ENCODE measurements at places on chromosomes 3 and 15.
A peak's percentile ranks its signal among the peaks of the same experiment; 100 is the strongest.

GRCh38 chr15:40354408-40355171, 3.4 kb upstream of the DISP2 start:
- DNase-seq: no peak

DNA sequence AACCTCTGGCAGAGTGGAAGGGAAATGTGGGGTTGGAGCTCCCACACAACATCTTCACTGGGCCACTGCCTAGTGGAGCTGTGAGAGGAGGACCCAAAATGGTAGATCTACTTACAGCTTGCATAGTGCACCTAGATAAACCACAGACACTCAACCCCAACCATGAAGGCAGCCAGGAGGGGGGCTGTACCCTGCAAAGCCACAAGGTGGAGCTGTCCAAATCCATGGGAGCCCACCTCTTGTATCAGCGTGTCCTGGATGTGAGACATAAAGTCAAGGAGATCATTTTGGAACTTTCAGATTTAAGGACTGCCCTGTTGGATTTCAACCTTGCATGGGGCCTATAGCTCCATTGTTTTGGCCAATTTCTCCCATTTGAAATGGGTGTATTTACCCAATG, 20.9 kb downstream of the TP63 start:
- no peak for DNase-seq

DNA sequence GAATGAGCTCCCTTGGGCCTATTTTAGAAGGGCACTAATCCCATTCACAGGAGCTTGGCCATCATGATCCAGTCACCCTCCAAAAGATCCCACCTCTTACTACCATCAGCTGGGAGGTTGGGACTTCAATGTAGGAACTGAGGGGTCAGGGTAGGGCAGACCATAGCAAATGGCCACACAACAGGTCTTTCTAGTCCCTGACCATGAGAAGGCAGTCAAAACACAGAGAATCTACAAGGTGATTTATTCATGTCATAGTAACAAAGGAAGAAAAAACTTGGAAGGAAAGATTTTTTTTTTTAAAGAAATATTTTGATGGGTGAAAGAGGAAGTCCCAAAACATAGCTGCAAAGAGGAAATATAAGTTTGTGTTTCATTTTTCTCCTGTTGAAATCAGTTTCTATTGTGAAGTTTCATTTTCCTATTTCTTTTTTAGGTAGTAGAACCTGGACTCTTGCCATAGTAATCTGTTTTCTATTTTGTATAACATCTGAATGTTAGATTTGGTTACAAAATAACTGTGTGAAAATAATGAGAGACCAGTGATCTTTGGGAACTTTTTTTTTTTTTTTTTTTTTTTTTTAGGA, 23.5 kb upstream of the TNFSF10 start:
- no peak for DNase-seq

- DNase-seq: no peak
Observed at GRCh38 chr3:119571688-119572087, 7.6 kb upstream of the ADPRH start.

DNA sequence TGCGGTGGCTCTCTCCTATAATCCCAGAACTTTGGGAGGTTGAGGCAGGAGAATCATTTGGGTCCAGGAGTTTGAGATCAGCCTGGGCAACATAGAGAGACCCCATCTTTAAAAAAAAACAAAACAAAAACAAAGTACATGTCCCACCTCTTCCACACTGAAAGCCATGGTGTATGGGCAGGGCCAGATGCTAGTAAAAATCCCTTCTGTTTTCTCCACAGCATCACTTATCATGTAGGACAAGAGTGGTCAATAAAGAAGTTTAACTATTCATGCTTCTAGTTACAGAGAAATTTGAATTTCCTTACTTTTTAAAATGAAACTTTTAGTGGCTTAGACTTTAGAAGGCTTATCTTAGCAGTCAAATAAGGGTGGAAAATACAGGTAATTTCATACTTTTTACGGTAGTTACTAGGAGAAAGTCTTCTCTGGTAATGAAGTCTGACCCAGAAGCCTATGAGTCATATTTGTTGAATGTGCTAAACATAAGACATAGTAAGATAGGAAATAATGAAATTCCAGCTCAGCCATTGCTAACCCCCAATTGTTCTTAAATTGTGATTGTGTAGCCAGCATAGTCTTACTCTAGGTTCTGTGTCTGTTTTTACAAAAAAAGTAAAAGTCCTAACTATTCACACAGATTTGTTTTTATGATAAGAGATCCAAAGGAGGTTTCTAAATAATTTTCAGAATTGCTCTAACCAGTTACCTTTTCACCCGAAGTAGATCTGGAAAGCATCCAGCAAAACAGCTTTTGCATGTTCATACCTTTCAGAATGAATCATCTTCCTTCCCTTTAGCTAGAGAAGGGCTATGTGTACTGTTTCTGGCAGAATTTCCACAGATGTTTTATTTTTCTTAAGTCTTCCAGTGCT, 16.4 kb upstream of the ZNF609 start:
- peak; percentile 70 for DNase-seq

DNA sequence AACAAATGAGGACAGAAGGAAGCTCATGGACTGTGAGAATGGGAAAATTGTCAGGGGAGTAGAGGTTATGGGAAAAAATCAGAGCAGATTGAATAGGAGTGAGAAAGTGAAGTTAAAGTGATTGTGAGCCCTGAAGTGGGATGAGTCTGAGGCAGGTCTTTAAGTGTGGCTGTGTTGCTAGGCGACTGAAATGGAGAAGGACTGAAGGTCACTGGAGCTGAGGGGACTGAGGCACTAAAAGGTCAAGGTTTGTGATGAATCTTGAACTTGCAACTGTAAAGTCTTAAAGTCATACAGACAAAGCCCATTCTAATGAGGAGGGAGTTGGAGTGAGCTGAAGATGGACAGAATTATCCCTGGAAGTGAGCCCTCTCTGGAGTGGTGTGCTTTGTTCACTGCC, 518.9 kb downstream of the TUSC7 start:
- no peak for DNase-seq

GRCh38 chr15:27201425-27201824, 230.4 kb downstream of the GABRG3 start:
- no peak for DNase-seq

- peak; percentile 52 for DNase-seq
Observed at GRCh38 chr15:57541805-57542504, 49.7 kb upstream of the MYZAP start.

DNA sequence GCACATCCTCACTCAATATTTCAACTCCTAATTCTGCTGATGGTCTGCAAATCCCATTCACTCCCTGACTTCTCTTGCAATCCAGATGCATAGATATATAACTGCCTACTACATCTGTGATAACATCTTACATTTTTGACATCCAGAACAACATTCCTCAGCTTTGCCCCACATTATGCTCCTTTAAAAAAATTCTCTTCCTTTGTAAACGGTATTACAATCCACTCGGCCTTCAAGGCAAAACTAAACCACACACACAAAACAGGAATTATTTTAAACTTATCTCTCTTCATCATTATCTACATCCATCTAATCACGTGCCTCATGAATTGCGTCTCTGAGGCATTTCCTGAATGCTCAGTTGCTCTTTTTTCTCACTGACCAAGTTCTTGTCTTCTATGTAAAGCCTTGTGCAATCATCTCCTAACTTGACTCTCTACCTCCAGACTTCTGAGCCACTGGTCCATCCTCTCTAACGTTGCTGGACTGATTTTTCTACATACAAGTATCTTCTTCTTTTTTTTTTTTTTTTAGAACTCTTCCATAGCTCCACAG, 117.0 kb downstream of the SATB1 start:
- DNase-seq: no peak

DNA sequence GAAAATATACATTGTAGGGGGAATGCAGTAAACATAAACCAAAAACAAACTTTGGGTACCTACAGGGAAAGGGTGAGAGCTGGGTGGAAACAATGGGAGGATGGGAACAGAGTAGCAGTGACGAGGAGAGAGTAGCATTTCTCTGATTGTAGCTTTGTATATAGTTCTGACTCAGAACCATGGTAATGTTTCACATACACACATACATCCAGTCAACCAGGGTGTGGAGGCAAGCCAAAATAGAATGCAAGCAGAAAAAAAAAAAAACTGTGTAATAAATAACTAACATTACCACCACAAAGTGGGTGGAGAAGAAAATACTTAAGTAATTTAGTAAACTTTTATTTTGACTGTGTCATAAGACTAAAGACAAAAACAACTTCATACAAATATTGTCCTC, 27.2 kb downstream of the BCL2A1 start:
- DNase-seq: peak; percentile 76

GRCh38 chr3:16334909-16335308, 69.9 kb downstream of the OXNAD1 start:
- DNase-seq: no peak

DNA sequence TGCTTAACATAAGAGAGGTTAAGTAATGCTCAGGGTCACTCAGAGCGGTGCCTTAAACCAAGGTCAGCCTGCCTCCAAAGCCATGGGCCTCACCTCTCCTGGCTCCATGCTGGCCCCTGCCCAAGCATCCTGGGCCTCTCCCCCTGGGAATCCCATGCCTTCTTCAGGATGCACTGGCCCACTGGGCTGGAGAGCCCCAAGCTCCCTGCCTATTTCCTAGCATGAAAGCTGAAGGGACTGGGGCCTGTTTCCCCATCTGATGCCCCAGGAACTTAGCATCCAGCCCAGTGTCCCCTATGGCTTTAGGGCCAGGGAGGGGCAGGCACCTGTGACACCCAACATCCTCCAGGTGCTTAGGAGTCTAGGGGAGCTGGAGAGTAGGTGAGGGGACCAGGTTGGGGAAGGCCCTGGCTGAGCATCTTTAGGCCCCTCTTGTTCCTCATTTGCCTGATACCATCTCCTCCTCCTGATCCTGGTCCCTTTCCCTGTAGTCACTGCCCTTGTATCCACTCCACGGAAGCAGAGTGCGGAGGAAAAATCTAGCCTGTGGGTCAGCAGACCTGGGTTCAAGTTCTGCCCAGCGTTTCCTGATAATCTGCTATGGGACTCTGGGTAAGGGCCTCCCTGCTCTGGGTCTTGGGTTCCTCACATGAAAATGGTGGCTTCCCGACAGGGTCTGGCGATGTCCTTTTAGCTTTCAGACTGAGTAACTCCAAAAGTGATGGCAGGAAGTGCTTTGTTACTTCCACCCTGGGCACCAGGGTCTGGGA, 28.6 kb downstream of the EHD4 start:
- DNase-seq: no peak

DNA sequence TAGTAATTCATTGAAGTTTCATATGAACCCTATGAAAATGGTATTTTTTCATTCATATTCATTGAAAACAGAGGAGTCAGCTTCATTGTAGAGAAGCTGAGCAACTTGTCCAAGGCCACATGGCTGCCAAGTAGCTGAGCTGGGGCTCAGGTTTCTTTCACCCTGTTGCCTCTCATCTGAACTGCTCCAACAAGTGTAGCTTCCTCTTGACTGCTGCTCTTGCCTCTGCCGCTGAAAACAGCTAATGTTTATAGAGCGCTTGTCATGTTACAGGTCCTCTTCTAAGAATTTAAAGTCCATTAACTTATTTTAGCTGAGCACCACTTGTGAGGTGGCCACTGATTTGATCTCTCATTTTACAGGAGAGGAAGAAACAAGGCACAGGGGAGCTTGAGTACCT, 81.1 kb downstream of the PDCD6IP start:
- no peak for DNase-seq

DNA sequence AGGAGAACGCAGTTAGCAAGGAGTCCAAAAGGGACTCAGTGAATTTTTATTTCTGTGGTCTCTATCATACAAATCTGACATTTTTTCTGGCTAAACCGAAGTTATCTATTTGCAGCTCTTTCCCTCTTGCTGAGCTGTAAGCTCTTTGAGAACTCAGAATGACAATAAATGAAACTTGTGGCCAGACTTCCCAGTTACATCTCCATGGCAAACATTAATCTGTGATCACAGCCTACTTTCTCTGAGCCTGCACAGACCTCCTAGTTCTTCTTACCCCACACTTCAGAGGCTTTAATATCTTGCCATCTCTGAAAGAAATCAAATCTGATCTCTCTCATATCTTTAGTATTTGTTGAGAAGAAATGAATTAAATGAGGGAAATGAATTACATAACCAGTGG, 58.0 kb downstream of the PLD1 start:
- DNase-seq: no peak

GRCh38 chr3:40975711-40976121, 223.6 kb upstream of the CTNNB1 start:
- DNase-seq: no peak

GRCh38 chr3:71825551-71826283, 40.8 kb upstream of the PROK2 start:
- no peak for DNase-seq

DNA sequence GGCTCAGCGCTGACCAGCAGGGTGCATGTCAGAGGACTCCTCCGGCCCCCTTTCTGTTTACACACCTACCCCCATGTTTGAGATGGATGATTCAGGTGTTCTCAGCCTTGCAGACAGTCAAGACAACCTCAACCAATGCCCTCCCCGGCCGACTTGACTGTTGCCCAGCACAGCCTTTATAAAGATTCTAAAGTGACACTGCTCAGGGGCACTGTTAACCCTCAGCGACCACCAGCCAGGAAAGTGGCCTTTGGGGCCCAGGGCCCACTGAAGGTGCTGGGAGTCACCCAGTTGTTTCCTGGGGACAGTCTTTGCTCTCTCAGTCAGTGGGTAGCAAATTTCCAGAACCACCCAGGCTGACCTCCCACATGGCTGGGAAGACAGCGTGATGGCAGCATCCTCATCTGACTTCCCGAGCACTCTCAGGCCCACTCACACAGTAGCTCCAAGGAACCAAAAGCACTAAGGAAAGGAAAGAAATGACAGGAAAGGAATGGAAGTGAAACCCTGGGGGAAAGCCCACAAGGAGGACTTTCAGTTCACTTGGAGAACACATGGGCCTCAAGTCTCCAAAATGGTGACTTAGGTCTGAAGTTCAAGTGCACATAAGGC, 128.4 kb downstream of the ASB7 start:
- no peak for DNase-seq

- DNase-seq: no peak
Observed at GRCh38 chr3:113271189-113271588, 59.8 kb downstream of the BOC start.

- no peak for DNase-seq
Observed at GRCh38 chr3:30181178-30181465, 425.3 kb upstream of the TGFBR2 start.

GRCh38 chr15:34818526-34818925, 23.2 kb upstream of the ACTC1 start:
- no peak for DNase-seq

DNA sequence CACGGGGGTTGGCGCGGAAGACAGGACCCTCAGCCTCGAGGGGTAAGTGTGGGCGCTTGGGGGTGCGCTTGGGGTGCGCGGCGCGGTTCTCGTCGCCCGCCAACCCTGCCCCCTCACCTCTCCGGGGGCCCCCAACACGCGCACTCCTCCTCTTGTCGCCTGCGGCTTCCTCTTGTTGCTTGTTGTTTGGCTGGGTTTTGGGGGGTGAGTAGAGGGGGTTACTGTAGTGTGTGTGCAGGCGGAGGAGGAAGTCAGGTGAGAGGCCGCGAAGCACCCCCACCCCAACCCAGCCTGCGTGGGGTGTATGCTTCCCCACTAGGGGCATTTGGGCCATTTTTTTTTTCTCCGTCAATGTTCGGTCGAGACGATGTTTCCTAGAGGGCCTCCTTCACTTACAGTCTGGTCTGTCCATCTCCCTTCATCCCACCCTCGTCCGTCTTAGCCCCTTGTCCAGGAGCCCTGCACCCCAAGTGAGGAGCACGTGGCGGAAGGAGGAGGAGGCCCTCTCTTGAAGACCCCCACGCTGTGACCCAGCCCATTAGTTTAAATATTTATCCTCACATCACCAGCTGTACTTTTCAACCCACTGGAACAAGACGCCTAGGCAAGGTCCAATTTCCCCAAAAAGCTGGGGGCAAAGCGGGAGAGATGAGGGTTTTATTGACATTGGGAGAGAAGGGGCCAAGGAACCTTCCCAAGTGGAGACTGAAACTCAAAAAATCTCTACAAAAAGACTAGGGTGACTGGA, 20.4 kb upstream of the SATB1 start:
- DNase-seq: no peak
